ENCODE measurements at places on chromosomes 4 and X.

- no peak for DNase-seq
Observed at GRCh38 chr4:125168531-125168930, 146.2 kb upstream of the FAT4 start.

- no peak for DNase-seq
Observed at GRCh38 chrX:55056820-55057674, 17.8 kb upstream of the PAGE2B start.

- DNase-seq = no peak
Observed at GRCh38 chr4:163548481-163549243, 54.2 kb downstream of the TMA16 start.

GRCh38 chr4:4406455-4407298 is 19.8 kb downstream of the NSG1 start:
- no peak for DNase-seq

GRCh38 chrX:81120258-81120935 is 81.3 kb downstream of the HMGN5 start:
- no peak for DNase-seq

GRCh38 chr4:168878623-168879022 is 131.4 kb downstream of the CBR4 start:
- no peak for DNase-seq

GRCh38 chr4:78544678-78545077 is 6.9 kb upstream of the ANXA3 start:
- DNase-seq = no peak

DNA sequence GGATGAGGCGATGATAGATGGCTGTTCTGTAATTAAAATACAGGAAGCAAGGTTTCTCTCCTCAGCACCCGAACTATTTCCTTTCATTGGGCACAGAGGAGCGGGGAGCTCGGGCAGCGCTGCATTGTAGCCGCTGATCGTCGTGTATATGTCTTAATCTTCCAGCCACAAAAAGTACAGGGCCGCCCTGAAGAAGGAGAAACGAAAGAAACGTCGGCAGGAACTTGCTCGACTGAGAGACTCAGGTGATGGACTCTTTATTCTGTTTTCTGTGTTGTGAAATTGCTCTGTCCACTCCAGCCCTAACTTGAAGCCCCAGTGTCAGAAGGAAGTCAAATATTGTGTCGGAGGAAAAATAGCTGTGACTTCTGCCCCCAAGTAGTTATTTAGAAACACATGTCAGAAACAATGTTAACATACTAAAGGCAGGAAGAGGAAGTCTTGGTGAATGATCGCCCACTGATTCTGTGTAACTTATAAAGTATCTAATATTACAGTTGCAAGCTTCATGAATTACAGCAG is 546 bp downstream of the ZRSR2 start:
- no peak for DNase-seq

DNA sequence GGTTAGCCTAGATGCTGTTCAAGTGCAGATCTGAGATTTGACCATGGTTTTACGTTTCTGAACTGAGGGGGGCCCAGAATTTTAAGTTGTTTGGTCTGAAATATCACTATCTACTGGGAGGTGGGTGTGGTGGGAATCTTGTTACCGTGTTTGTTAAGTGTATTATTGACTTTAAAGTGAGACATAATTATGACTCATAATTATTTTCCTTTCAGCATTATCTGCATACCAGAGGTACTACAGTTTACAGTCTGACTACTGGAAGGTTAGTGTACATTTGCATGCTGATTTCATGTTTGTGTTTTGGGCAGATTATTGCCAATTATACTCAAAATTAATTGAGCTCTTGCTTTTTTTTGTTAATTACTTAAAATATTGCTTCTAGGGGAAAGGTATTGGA is 101.5 kb downstream of the KDM6A start:
- no peak for DNase-seq

Measured in cerebellar nuclear complex (tissue), 1 donor.